Neural progenitor cell (in vitro differentiated cells): ENCODE measurements at places on chromosomes 4 and X. TPM values are rescaled to one million over a fixed set of nuclear protein-coding genes. Genes with fewer than 3 reads are reported as not detected.

Gene FGFBP1
- total RNA-seq: not detected in 2 replicates

Gene APLN
- 0.22 and 0.46 TPM in 2 replicates for total RNA-seq

Gene SH3BGRL
- 79.8 and 127 TPM in 2 replicates for total RNA-seq

Gene DTHD1
- not detected in 2 replicates for total RNA-seq

Gene GSX2
- total RNA-seq: 0.59 TPM in 1 of 2 replicates, not detected in the other

Gene ZFYVE28
- total RNA-seq: 0.39 and 0.93 TPM in 2 replicates
